ENCODE measurements at places on chromosomes 7 and 10.

- DNase-seq: no peak
Measured at GRCh38 chr7:47069385-47070076, 512.4 kb downstream of the TNS3 start.

GRCh38 chr10:29957236-29957635 lies 102.2 kb downstream of the JCAD start:
- DNase-seq: no peak

DNA sequence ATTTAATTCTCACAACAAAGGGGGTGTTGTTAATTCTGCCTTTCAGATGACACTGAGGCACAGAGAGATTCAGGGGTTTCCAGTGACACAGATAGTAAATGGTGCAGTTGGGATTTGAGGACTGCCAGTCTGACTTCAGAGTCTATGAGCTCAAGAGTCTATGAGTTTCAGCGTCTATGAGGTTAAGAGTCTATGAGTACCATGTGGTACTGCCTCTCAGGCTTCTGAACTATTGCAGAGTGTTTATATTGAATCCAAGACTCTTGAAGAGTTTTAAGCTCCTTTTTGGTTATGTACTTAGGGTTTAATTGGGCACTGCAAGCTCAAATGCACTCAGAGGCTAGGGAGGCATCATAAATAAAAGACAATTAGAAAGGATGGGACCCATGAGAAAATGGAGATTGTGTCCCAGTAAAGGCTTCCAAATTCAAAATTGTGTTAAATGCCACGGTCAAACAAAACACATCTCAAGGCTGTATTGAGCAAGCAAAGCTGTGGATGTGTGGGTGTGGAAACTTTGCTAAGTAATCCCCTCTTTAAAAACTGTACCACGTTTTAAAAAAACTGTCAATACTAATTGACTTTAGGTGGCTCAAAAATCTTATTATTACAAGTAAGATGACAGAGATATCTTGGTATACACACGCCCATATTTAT lies 123.9 kb upstream of the FAM171A1 start:
- no peak for DNase-seq

- no peak for DNase-seq
Measured at GRCh38 chr10:36559412-36560400, 565.7 kb upstream of the ANKRD30A start.

- DNase-seq: no peak
Measured at GRCh38 chr10:83222300-83222699, 917.0 kb upstream of the GHITM start.

DNA sequence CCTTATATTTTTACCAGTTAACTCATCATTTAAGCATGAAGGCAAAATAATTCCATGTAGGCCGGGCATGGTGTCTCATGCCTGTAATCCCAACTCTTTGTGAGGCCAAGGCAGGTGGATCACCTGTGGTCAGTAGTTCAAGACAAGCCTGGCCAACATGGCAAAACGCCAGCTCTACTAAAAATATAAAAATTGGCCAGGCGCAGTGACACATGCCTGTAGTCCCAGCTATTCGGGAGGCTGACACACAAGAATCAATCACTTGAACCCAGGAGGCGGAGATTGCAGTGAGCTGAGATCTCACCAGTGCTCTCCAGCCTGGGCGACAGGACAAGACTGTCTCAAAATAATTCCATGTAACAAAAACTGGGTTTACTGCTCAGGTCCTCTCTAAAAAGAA lies 18.3 kb downstream of the HNRNPA2B1 start:
- DNase-seq: no peak

GRCh38 chr7:1746491-1746975 lies 76.5 kb downstream of the ELFN1 start:
- no peak for DNase-seq

DNA sequence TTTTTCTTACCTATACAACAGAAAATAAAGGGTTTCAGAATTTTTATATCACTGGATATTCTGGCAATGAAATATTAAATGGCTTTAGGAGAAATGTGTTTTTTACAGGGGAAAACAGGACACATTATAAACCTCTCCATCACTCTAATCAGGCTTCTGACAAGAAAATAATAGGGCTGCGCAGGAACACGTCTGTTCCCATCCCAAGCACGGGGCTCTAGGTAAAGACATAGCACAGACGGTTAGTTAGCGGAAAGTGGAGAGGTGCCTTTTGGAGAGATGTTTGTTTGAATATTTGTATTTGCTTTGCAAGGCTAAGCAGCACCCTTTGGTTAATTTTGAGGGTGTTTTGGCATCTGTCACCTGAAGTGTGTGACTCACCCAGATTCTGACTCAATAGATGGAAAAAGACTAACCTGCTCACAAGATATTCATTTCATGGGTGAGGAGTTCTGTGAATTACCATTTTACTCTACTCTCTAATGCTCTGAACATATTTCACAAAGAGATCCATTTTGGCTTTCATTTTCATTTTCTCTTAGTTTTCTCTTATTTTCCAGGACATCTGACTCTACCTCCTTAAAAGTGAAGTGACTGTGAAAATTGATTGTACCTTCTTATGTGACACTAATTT lies 174.5 kb upstream of the AKR1E2 start:
- no peak for DNase-seq

GRCh38 chr10:77028042-77028441 lies 609.6 kb downstream of the KCNMA1 start:
- DNase-seq: no peak

GRCh38 chr7:150716368-150716767 lies at the start of gene GIMAP1:
Gene GIMAP1, plus strand, starts transcription at chr7:150716613. Its CDS starts 2,435 bp downstream, at chr7:150719048.
- DNase-seq: no peak

Data from GM18507 (cell line).